A673 (cell line): ENCODE measurements at places on chromosomes 1 and 21.

- DNase-seq: no peak
Observed at GRCh38 chr21:26833011-26833410, 12.2 kb downstream of the ADAMTS1 start.

GRCh38 chr1:204991342-204991844, 51.6 kb upstream of the CNTN2 start:
- no peak for DNase-seq

GRCh38 chr1:212513586-212513985, 80.9 kb downstream of the NENF start:
- DNase-seq: peak; percentile 21

DNA sequence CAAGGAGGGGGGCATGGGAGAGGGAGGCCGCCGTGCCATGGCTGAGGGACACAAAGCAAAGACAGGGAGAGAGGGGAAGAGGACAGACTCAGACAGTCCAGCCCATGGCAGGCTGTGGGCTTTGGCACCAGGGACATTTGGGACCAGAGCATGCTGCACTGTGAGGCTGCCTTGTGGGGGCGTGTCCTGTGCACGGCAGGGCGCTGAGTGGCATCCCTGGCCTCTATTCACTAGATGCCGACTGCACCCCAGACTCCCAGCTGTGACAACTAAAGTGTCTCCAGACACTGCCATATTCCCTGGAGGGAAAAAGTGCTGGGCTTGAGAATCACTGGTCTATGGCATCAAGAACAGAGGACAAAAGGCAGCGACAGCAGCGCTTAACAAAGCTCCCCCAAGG, 18.6 kb upstream of the PRDM15 start:
- peak; percentile 74 for DNase-seq

DNA sequence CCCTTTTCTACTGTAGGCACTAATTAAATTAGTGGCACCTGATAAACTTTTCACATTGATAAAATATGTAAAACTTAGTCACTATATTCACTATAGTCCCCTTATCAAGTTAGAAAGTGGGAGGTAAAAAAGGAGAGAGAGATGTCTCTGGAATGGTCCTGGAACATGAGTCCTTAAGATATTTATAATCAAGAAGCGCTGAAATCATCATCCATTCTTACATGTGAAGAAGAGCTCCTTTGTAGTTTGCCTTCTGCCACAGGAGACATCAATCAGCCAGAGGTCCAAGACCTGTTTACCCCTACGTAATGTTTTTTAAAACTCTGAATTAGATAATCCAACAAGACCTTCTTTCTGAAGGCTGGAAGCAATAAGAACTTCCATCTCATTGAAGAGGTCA, 65.3 kb downstream of the GATAD2B start:
- DNase-seq: no peak
